ENCODE measurements at places on chromosomes 16 and 17. TPM values are rescaled to one million over a fixed set of nuclear protein-coding genes. Genes with fewer than 3 reads are reported as not detected.

DNA sequence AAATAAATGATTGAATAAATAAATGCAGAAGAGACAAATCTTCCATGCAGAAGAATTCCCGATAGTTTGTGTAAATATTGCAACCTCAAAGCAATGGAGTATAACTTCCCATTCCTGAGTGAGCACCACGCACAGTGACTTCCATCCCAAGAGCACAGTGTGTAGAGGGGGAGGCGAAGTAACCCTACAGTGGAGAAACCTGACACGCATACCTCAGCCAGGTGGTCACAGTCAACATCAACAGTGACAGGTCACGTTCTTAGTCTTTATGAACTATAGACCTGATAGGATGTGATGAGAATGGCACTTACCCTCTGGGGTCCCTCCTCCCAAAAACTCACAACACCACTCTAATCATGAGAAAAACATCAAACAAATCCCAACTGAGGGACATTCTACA is 111.6 kb downstream of the DYNLRB2 start:
- DNase-seq = no peak

DNA sequence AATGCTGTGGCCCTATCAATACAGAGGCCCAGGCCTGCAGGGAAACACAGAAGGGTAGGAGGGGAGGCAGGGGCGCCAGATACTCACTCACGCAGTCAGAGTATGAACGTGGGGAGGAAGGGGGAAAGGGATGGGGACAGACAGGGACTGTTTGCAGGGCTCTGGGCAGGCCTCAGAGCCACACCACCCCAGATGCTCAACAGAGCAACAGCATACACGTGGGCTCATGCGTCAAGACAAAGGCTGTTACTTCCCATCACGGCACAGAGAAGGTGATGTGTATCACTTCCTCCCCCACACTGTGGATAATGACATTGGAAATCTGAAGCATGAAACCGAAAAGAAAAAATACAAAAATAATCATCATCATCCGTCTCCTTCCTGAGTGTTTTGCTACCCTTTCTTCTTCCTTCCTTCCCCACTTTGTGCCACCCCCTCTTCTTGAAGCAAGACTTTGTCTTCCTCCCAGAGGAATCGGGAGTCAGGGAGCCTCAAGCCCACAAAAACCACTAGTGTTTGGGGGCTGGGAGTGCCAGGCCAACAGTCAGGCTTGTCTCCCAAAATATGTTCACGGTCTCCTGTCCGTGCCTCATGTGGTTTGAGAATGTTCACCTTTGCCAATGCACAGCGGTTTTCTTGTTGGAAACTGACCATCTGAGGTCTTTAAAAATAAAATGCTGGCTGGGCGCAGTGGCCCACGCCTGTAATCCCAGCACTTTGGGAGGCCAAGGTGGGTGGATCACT is 20.1 kb downstream of the SLC39A11 start:
- DNase-seq = no peak

DNA sequence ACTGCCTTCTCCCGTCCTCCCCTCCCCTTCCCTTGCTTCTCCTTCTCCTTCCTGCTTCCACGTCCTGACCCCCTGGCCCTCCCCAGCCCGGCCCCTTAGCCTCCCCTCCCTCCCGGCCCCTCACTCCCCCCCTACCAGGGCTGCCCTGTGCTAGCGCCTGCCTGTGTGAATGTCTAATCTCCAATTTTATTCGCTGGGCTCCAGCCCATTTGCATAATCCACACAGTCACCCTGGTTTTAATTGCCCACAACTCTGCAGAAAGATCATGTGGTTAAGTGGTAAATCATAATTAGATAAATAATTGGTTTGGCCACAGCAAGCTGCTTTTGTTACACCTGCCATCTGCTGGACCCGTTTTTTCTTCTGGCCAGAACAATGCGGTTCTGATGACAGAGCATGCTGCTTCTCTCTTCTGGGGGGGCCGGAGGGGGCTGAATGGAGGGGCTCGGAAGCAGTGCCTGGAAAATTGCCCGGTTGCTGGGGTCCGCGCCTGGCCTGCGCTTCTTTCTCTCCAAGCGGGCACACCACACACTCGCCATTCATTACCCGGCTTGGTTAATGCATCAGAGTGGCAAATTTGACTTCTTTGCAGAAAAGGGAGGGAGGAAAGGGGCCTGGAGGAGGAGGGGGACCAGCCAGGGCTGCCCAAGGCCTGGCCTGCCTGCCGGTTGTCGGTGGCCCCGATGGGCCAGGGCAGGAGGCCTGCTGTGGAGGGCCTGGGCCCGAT is 19.5 kb upstream of the GSE1 start:
- no peak for DNase-seq

DNA sequence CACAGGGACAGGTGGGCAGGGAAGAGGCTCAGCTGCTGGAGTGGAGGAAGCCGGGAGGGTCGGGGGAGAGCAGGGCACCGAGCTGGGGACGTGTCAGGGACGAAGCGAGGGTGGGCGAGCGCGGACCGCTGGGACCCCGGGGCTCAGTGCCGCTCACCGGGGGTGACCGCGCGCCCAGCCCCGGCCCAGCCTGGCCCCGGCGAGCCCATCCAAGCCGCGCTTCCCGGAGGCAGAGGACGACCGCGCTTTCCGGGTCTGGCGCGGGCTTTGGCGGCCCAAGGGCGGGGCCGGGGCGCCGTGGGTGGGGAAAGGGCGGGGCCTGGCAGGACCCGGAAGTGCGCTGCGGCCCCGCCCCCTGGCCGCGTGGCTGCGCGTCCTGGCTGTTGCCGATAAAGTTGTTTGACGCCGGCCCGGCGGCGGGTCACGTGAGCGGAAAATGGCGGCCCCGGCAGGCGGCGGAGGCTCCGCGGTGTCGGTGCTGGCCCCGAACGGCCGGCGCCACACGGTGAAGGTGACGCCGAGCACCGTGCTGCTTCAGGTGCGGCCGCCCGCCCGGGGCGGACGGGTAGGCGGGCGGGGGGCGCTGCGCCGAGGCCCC is at the start of gene ASPSCR1:
Gene ASPSCR1, plus strand, starts transcription at position 419 of the 598 bp plus-strand sequence. Its CDS starts 18 bp downstream, at position 437.
- peak; percentile 85 for DNase-seq

DNA sequence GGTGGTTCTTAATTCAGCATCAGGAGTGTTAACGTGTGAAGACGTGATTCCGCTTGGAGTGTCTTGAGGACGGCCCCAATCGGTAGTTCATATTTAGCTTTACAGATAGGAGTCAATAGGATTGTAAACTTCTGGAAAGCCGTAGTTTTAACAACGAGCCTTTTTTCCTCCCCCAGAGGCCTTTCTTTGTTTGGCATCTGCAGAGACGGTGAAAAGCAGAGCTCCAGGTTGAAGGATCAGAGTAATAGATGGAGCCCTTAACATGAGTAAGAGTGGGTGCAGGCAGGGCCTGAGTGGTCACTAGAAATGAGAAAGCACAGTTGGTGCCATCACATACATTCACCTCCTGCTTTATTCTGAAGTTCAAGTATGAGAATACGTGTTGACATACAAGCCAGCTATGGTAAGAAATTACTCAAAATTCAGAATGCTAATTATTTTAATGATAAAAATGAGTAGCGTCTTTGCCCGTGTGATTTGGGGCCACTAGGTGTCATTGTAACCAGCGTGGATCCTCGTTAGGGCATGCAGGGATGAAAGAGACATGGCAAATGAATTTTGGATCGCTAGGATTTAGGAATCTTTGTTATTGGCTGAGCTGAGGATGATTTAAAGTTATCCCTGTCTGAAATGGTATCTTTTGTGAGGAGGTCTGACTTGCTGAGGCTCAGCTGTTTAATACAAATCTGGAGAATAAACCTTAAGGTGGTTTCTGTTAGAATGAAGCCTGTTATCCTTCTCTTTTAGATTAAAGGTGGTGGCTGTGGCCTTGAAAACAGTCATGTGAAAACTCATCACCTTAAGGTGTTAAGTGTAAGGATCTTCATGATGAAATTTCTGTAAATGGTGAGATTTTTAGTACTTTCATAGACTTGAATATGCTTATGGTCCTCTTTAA is 18.6 kb downstream of the PRCD start:
- peak; percentile 32 for DNase-seq

DNA sequence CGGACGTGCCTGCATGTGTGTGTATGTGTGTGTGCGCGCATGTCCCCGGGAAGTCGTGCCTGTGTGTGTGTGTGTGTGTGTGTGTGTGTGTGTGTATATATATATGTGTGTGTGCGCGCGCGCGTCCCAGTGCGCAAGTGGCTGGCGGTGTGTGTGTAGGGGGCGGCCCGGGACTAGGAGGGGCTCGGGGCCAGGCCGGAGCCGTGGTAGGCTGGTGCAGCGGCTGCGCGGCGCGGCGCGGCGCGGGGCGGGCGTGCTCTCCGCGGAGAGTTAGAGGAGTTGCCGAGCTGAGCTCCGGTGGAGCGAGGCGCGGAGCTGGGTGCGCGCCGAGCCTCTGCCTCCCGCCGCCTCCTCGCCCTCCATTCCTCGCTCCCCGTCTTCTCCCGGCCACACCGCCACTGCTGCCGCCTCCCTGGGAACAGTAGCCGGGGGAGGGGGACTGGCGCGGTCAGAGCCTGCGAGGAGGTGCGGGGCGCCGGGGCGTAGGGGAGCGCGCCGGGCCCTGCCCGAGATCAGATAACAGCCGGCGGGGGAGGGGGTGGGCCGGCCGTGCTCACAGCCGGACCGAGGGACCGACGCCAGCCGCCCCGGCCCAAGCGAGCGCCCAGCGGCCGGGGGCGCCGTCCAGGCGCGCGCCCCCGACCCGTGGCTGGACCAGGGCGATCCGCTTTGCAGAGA is at the start of gene KCNJ12:
Gene KCNJ12, plus strand, starts transcription at position 277 of the 678 bp plus-strand sequence. CDS start 38,986 bp downstream, outside the sequence.
- DNase-seq = no peak

- peak; percentile 98 for DNase-seq
Measured at GRCh38 chr16:67241008-67241900, 6.0 kb downstream of the FHOD1 start.

DNA sequence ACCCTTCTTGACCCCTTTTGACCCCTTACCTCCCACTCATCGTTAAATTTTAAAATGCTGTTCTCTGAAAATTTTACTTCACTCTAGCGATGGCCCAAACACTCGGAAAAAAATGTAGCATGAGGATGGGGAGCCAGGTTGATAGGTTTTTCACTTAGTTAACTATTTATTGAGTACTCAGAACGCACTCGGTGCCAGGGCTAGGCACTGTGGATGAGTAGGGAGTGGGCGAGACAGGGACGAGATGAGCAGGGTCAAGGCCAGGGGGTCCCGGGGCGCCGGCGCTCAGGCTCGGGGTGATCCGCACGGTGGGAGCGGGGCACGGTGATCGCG is 392 bp downstream of the ZSCAN32 start:
- DNase-seq = no peak

DNA sequence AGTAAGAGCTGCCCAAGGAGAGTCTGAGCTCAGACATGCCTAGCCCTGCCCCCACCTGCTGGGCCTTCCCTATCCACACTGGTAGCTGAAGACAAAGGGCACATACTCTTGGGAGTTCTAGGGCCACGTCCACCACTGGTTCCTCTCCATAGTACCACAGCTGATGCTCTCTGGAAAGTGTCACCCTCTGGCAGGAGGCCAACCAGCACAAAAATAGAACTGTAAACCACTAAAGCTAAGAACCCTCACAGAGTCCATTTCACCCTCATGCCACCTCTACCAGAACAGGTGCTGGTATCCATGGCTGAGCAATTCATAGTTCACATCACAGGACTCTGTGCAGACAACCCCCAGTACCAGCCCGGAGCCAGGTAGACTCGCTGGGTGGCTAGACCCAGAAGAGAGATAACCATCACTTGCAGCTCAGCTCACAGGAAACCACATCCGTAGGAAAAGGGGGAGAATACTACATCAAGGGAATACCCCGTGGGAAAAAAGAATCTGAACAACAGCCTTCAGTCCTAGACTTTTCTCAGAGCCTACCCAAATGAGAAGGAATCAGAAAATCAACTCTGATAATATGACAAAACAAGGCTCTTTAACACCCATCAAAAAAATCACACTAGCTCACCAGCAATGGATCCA is 115.3 kb downstream of the CEP112 start:
- DNase-seq = peak; percentile 64

GRCh38 chr17:43105146-43105545 is 20.0 kb downstream of the BRCA1 start:
- DNase-seq = no peak

DNA sequence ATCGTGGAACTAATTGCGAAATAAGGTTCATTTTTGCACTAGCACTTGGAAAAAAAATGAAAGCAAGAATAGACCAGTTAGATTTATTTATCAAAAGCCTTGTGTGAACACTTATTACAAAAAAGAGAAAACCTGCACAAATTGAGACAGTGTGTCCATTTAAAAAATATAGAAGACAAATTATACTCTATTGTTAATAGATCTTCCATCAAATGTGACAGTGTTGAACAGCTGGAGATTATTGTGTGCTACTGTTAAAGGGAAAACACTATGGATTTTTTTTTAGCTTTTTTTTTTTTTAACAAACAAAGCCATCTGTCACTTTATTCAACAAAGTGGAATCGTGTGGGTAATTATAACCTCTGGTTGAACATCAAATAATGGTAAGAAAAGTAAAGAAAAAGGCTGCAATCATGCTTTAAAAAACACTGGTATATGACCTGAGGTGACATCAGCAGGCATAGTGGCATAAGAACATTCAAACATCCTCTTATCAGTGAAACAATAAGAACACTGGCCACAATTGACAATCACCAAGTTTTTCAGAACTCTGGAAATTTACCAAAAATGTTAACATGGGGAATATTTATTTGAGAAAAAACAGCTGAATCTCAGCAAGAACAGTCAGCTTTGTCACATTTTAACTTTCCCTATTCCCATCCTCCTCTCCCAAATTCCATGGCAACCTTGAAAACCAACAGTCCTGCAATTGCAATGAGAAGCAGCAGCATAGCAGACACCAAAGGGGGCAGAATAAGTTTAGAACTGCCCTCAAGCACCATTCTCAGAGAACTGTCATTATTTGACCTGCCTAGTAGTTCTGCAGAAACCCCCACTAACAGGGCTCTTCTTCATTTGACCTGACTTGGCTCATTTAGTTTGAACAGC is 442.3 kb upstream of the MON1B start:
- no peak for DNase-seq

GRCh38 chr17:77698903-77699623 is 259.4 kb upstream of the TNRC6C start:
- no peak for DNase-seq

DNA sequence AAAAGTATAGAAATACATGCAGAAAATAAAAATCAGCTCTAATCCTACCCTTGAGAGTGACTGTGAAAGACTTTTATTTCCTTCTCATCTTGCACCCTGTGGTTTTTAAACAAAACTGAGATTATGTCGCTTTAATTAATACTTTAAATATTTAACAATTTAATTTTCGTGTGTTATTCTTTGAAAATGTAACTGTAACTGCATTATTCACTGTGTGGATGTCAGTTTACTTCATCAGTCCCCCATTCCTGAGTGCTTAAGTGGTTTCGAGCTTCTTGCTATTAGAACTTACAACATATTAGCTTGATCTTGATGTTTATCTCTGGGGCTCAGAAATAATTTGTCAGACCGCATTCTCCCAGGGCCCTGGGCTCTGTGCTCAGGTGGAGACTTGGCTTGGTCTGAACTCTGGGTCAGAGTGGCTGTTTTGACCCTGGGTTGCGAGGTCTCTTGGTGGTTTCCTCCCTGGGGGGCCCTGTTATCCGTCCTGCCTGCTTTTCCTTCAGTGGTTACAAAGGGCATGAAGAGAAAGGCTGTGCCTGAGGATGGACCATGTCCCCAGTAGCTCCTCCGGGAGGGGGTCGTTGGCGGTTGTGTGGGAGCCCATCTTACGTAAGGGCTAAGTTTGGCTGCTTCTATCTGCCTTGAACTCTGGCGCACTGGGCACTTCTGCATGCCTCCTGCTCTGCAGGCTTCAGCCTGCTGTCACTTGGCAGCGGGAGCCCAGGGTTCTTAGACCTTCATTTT is 25.7 kb downstream of the AKAP1 start:
- no peak for DNase-seq

The ST6GALNAC1 gene
- total RNA-seq = not detected

The DPEP2 gene
- not detected for total RNA-seq

The CCL3 gene
- 0.96 TPM for total RNA-seq

The DLX4 gene
- total RNA-seq = not detected

The MEIOC gene
- total RNA-seq = under 0.01 TPM

Measured in RPMI7951 (cell line).